ENCODE measurements at places on chromosomes 11 and 22.

GRCh38 chr22:32328306-32329201 lies 29.1 kb upstream of the RFPL3 start:
- DNase-seq: no peak

- no peak for DNase-seq
Measured at GRCh38 chr11:95229199-95229992, 1.6 kb downstream of the SESN3 start.

GRCh38 chr11:44986315-44986714 lies 35.6 kb upstream of the TP53I11 start:
- no peak for DNase-seq

DNA sequence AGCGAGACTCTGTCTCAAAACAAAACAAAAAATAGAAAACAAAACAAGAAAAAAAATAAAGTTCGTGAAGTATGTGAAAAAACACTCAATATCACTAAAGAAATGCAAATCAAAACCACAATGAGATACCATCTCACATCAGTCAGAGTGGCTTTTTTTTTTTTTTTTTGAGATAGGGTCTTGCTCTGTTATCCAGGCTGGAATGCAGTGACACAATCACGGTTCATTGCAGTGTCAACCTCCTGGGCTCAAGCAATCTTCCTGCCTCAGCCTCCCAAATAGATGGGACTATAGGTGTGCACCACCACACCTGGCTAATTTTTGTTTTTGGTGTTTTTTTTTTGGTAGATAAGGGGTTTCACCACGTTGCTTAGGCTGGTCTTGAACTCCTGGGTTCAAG lies 37.5 kb downstream of the ATG16L2 start:
- no peak for DNase-seq

DNA sequence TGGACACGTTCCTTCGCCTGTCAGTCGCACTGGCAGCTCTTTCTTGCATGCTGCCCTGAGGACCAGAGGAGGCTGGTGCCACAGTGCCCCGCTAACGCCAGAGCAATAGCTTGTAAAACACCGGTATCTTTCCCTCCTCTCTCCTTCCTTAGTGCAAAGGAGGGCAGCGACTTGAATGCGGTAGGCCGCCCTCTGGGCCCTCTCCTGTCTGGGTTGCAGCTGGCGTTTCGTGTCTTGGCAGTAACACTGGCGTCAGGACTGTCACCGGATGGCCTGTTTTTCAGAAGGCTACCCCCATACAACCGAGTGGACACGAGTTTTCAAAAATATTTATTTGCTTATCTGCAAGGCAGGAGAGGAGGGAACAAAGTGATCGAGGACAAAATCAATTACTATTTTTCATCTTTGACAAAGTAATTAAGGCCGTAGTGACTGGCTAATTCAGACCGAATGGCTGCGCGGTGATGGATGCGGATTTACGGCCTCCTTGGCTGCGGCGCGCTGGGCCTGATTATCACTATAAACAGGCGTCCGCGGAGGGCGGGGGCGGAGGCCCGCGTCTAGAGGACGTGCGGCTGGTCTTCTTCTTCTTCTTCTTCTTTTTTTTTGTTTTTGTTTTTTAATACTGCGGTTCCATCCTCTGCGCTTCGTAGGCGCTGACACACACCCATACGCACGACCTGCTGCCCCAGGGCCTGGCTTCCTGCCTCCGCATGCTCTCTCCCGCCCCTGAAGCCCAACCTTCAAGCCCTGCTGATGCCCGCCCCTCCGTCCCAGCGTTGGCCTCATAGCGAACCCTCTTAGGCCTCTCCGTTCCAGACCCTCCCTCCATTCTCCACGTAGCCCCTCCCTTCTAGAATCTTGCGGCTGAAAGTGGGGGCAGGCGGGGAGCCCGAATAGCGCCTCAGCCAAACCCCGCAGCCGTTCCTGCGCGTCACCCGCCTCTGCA lies 2.9 kb upstream of the SLC6A5 start:
- no peak for DNase-seq

GRCh38 chr22:25057013-25057881 lies 104.7 kb downstream of the KIAA1671 start:
- peak; percentile 58 for DNase-seq

GRCh38 chr11:67489885-67490726 lies 7.3 kb downstream of the AIP start:
- no peak for DNase-seq

GRCh38 chr11:43269254-43269918 lies 42.4 kb upstream of the API5 start:
- no peak for DNase-seq

GRCh38 chr11:26188554-26188953 lies 143.4 kb upstream of the ANO3 start:
- no peak for DNase-seq

- no peak for DNase-seq
Measured at GRCh38 chr22:36733271-36733670, 29.7 kb upstream of the CACNG2 start.

DNA sequence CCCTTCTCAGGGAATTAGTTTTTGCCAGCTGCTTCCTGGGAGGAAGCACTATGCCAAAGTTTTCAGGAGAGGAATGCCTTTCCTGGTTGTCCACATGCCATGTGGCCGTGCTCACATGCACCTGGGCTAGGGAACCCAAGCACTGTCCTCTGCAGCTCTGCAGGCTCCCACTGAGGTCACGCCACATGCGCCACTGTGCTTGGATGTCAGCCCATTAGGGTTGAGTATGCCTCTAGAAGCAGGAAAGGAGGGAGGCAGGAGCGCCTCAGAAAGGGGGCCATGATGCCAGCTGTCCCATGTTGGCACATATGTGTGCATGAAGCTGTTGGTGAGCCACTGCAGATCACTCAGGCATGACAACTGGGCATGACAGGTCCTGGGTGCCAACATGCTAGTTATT lies 81.6 kb upstream of the SUSD2 start:
- no peak for DNase-seq

- no peak for DNase-seq
Measured at GRCh38 chr11:1772270-1773130, 8.8 kb upstream of the CTSD start.

DNA sequence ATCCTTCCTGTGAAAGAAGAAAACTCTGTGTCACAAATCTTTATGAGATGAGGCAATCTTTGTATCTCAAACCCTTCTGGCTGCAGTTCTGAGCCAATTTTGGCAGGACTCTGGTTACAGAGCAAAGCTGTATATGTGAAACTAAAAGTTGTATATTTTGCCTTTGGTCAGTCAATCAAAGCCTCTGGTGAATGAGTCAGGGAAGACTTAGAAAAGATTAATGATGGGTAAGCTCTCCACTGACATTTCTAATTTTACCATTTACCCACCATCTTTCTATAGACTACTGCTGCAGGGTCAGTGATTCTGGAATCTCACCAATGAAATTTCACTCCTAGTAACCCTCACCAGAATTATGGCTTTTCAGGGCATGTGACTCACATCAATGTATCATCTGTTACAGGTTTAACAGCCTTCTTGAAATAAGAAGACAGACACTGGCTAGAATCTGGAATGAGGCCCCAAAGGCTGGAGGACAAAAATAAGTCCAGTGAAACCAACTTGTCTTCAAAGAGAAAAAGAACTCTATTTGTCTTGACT lies 43.3 kb downstream of the USP35 start:
- no peak for DNase-seq

GRCh38 chr11:134433806-134434205 lies 21.8 kb upstream of the B3GAT1 start:
- no peak for DNase-seq

DNA sequence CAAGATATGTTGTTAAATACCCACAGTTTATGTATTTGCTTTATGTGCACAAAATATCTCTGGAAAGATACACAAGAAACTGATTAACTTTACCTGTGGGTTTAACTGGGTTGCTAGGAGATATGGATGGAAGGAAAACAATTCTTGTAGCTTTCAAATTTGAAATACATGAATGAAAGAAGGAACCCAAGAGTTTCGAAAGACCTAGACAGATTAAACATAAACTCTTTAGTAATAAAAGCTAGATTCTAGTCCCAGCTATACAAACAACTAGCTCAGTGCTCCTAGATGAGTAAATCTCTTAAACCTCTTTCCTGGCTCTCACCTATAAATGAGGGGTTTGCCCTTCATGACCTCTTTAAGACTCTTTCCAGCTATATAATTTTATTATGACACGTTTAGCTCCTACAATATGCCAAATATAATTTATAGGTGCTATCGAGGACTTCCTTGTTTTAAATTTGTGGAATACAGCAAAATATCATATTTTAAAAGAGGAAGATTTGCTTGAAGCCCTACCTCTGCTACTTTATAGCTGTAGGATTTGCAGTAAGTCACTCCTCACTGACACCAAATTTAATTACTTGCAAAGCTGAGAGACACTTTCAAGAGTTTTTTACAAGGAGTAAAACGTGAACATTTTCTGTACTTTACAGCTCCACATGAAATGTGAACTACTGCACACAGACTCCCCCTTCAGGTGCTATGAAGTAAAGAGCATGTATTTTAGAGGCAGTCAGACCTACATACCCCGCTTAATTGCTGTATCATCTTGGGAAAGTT lies 50.7 kb downstream of the RRAS2 start:
- DNase-seq: peak; percentile 20

DNA sequence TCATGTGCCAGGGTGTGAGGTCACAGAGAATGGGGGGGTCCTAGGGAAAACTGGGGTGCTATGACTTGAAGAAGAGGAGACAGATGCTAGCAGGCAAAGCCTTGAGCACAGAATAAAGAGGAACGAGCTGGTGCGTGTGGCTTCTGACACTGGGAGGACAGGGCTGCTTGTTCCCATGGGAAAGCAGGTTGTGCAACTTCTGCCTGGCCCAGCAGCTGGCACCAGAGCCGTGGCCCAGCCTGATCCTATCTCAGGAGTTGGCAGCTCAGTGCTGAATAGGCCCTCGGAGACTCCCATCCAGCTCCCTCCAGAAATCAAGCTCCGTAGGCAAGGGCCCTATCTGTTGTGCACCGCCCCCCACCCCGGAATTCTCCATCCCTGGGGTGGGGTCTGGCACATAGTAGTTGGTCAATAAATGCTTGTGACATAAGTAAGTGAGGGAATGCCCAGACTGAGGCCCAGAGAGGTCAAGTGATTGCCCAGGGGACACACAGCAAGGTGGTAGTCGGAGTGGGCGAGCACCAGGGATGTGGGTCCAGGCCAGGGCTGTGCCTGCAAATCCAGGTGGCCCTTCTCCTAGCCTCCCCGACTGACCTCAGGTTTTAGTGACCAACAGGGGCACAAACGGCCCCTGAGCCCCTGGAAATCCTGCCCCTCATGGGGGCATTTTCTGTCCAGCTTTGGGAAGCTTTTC lies 19.5 kb upstream of the FADD start:
- DNase-seq: no peak
